ENCODE measurements at places on chromosomes 1 and 21. TPM values are rescaled to one million over a fixed set of nuclear protein-coding genes. Genes with fewer than 3 reads are reported as not detected.

The FCGR3A gene
- total RNA-seq = not detected

The LEMD1 gene
- total RNA-seq = not detected

The PRR9 gene
- total RNA-seq = 2.0 TPM

The SLC25A34 gene
- total RNA-seq = 0.07 TPM

- peak; percentile 98 for DNase-seq
These were observed 62.3 kb upstream of the ADARB1 start for GRCh38 chr21:45011911-45012661.

GRCh38 chr1:207651583-207651982 lies 6.7 kb downstream of the CR1L start:
- DNase-seq = no peak

GRCh38 chr1:115782571-115783281 lies 14.2 kb upstream of the CASQ2 start:
- DNase-seq = peak; percentile 91

GRCh38 chr1:101697072-101697471 lies 299.7 kb downstream of the OLFM3 start:
- DNase-seq = peak; percentile 18
